ENCODE measurements at places on chromosomes 5 and 9.

GRCh38 chr9:127968042-127968441 lies 12.7 kb downstream of the EEIG1 start:
- DNase-seq = no peak

DNA sequence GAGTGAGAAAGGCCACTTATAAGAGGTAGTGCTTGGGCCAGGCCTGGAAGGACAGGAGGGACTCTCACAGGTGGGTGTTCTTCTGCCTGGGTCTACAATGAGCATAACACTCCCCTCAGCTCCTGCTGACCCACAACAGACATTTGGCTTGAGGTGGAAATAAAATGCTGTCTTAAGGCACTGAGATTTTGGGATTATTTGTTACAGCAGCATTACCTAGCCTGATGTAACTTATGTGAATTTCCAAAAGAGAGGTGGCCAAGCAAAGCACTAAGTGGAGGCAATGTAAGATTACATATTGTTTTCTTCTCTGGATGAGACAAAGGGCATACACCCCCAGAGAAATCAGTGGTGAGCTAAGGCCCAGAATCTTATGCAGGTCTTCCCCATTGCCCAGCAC lies 221.5 kb downstream of the PAX5 start:
- DNase-seq = no peak

- DNase-seq = no peak
Observed at GRCh38 chr9:31355965-31356364, 1028.5 kb upstream of the ACO1 start.

- no peak for DNase-seq
Observed at GRCh38 chr5:109857405-109858031, 167.8 kb downstream of the MAN2A1 start.

- no peak for DNase-seq
Observed at GRCh38 chr5:114940709-114941108, 229.0 kb downstream of the TRIM36 start.

DNA sequence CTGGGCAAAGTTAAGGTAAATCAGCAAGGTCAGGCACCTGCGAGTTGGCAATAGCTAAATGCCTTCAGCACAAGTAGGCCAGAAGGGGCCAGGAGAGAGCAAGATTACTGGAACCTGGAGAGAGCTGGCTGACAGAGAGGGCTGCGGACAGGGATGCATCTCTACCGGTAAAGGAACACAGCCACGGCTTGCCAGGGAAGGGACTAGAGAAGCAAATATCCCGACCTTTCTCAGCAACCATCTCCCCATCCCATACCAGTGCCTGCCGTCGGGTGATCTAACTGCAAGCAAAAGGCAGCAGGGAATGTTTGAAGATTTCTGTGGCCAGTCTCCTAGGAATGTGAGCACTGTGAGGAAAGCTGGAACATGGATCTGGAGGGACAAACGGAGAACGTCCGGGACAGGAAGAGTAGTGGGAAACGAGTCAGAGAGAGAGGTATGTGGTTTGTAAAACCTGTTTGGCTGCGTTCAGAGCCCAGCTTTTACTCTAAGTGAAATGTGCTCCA lies 15.9 kb upstream of the ABLIM3 start:
- no peak for DNase-seq

DNA sequence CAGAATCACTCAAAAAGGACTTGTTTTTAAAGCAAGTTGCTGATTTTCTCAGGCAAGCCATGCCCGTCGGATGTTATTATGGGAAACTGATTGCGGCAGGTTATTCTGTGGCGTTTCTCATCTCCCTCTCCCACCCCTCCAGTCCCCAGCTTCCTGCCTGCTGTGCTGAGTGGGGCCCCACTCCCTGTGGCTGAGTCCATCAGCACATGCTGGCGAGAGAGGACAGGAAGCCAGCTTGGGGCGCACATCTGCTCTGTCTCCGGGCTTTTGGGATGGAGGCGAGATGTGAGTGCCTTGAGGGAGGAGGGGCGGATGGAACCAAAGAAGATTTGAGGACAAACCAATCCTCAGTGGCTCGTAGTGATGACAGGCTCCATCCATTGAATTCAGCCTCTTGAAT lies 108.0 kb downstream of the DAPK1 start:
- no peak for DNase-seq

GRCh38 chr9:108186642-108187395 lies 669.0 kb downstream of the ACTL7B start:
- no peak for DNase-seq

- DNase-seq = no peak
Observed at GRCh38 chr9:32644698-32645097, 9.2 kb upstream of the TAF1L start.

DNA sequence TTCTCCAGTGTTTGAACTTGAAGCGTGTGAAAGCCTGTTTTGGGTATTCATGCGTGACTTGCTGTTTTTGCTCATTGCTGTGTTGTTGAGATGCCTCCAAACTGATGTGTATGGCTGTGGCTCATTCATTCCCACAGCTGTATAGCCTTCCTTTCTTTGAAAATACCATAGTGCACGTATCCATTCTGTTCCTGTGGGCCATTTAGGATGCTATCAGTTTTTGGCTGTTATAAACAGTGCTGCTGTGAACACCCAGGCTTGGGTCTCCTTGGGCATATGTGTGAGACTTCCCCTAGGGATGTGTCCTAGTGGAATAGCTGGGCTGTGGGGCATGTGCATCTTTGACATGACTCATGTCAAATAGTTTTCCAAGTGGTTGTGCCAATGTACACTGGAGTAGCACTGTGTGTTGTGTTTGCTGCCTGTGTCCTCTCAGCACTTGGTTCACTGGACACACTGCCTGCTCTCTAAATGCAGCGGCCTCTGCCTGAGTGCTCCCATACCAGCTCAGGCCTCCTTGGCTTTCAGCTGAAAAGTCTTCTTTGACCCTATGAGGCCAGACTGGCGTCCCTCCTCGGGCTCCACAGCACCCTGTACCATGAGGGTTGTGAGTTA lies 102.6 kb upstream of the TBC1D2 start:
- no peak for DNase-seq

DNA sequence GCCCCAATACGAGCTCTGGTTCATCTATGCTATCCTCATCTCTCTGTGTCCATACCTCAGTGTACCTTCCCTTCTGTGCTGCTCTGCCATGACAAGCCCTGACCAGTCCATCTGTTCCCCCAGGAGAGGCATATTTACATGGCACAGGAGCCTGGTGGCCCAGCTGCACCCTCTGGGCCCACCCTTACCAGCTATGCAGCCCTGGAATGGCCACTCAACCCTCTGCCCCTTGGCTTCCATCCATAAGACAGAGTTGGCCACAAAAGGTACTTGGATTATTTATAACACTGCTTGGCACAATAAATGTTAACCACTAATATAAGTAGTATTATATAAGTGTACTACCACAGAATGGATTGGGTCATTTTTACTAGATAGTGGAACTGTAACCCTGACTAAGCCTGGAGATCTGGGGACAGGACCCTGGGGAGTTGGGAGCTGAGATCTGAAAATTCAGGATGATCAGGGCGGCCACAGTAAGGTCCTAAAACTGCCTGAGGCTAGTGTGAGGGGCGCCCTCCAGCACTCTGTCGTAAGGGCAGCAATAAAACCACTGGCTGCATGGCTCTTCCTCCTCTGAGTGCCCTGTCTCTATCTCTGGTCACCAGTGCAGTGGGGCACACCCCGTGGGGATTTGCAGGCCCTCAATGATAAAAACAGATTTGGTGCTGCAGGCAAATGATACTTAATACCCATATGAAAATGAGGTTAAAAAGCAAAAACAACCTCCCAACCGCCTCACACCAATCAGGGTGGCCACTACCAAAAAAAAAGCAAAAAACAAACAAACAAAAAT lies 65.8 kb downstream of the SEMA4D start:
- no peak for DNase-seq

GRCh38 chr9:98691890-98692289 lies 16.8 kb downstream of the GABBR2 start:
- DNase-seq = no peak

- DNase-seq = no peak
Observed at GRCh38 chr9:108271646-108272348, 584.0 kb downstream of the ACTL7B start.

DNA sequence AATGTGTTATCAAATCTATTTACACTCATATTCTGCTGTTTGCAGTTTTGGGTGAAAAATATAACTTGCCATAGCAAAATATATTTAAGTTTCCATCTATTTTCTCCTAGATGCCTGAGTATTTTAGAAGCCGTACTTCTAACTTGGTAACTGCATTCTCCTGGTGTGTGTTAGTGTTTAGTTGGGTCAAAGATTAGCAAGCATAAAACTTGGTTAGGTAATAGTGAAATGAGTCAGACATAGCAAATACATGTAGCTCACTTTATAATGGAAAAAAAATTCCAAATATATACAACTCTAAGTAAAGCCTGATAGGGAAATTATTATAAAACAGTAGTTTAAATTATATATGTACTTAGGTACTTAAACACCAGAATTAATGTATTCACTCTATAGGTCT lies 640.7 kb upstream of the ST8SIA4 start:
- DNase-seq = no peak

DNA sequence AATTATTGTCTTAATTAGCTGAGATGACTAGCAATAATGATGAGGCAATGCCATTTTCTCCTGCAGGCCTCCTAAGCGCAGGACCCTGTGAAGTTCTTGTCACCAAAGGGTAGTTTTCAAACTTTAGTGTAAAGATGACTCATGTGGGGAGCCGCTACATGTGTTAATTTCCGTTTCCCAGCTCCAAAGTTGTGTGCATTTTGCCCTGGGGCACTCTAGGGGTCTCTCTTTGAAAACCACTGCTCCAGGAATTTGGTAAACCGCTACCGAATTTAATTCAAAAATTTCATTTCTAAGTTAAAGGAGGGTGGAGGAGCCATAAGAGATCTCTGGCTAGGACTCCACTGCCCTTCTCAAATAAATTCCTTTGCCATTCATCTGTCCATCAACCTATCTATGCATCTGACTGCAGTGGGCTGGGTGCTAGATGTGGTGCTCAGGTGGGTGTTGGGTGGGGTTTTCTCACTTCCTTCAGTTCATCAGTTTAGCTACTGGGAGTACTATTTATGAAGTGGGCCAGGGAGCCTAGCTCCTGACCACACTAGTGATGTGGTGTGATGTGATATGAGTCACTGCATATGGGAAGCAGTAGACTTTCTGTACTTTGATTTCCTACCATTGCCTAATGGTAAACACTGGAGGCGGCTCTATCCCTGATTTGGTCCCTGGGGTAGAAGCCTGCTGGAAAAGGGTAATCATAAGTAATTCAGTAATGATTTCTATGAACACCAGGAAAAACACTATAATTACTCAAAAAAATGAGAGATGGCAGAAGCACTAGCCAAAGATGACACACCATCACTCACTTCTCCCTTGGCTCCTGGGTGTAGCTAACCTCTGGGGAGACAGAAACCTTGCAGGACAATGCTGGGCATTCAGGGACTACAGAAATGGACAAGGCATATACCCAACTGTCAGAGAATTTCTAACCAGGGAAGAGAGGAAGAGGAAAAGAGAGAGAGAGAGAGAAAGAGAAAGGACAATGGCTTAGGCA lies 4.0 kb upstream of the ZSWIM6 start:
- no peak for DNase-seq

DNA sequence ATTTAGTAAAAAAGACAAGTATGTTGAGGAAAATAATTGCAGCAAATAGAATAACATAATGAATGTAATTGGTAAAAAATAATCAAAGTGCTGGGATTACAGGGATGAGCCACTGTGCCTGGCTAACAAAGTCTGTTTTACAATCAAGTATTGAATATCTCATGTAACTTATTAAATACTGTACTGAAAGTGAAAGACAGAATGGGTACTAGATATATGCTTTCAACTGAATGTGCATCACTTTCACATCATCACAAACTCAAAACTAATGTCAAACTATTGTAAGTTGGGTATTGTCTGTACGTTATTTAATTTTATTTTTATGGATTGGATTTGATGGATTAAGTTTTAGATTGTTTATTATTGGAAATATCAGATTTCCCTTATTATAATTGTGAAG lies 58.9 kb downstream of the LURAP1L start:
- DNase-seq = no peak

DNA sequence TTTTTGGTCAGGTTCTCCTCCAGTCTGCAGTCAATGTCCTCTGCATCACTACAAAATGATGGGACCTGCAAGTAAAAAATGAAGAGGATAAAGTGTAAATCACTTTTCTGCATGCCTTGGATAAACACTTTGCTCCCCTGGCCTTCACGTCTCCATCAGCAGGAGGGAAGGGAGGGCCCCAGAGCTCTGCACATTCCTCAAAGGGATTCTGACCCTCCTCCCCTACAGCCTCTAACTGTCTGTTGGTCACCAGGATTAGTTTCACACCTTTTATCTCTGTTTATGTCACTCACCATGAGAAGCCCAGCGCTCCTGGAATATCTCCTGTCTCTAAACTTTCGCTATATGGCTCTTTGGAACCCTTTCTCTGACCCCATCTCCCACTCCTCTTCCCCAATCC lies 103.3 kb downstream of the SVEP1 start:
- no peak for DNase-seq

DNA sequence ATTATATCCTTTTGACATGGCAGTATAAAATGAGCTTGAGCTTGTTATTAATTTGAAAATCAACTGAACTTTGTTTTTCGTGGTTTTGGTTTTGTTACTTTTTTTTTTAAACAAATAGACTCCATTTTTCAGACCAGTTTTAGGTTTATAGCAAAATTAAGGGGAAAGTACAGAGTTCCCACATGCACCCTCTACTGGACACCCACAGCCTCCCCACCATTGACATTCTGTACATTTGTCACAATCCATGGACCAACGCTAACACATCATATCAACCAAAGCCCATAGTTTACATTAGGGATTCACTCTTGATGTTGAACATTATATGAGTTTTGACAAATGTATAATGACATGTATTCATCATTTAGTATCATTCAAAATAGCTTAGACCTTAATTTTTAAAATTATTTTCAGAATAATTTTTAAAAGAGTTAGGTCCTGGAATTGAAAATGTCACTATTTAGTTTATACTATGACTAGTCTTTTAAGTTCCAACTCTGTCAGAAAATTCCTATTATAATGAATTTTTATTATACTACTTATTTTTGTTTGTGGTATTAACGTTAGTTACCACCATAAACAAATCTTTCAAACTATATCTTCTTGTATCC lies 35.3 kb upstream of the JMY start:
- no peak for DNase-seq

GRCh38 chr5:139579-140442 lies 47.8 kb downstream of the PLEKHG4B start:
- no peak for DNase-seq

DNA sequence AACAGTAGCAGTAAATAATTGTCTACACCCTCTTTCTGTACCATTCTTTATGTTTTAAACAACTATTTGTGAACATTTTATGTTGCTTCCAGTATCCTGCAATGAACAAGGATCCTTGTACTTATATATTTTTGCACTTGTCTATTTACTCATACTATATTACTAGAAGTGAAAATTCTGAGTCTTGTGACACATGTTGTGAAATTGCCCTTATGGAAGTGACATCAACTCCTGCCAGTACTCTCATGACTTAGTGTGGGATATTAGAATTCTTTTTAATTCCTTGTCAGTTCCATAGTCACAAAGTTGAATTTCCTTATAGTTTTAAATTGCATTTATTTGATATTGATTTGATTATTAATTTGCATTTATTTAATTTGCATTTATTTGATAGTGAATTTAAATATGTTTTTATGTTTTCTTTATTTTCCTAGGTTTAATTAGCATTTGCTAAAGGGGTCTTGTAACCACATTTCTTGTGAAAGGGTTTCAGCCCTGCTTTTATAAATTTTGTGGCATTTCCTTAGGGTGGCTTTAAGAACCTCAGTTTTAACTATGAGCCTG lies 27.7 kb downstream of the PARP8 start:
- DNase-seq = no peak

- DNase-seq = no peak
Observed at GRCh38 chr5:163968651-163969050, 463.2 kb downstream of the MAT2B start.

GRCh38 chr9:120894321-120895148 lies 17.5 kb upstream of the PHF19 start:
- no peak for DNase-seq
